NCI-H774 (cell line): ENCODE measurements at places on chromosomes 13 and 19.

- no peak for DNase-seq
These were observed 20.5 kb upstream of the SLC15A1 start for GRCh38 chr13:98772794-98773452.

- DNase-seq: no peak
These were observed 55.2 kb upstream of the GPR183 start for GRCh38 chr13:99362362-99362761.

DNA sequence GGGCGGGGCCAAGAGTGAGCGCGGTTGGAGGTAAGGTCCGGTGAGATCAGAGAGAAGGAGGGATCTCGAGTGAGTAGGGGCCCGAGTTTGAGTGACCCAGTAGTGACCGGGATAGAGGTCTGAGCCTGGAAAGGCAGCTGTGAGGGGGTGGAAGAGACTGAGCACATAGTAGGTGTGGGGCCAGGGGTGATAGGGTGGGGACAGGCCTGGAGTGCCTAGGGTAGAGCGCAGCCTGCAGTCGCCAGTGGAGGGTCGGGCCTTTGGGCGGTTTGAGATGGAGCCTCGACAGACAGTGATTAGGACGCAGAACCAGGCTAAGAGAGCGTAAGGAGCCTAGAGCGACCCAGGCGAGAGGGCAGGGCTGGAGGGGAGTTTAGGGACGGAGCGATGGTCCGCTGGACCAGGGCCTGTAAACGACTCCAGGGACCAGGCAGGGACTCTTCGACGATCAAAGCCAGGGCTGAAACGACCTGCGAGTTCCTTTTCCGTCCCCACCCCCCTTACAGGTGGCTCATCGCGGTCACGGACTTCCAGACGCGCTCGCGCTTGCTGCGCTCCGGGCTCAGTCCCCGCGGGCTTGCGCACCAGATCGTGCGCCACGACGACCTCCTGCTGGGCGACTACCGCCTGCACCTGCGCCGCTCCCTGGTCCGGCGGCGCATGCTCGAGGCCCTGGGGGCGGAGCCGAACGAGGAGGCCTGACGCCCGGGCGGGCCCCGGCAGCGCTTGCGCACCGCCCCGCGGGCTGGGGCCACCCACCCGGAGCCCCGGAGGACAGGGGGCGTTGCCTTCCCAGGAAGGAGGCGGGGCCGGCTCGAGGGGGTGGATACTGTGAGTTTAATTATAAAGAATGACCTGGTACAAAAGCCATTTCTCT is 9.4 kb downstream of the C19orf81 start:
- no peak for DNase-seq

GRCh38 chr13:21316376-21316775 is 139.9 kb downstream of the MRPL57 start:
- no peak for DNase-seq

DNA sequence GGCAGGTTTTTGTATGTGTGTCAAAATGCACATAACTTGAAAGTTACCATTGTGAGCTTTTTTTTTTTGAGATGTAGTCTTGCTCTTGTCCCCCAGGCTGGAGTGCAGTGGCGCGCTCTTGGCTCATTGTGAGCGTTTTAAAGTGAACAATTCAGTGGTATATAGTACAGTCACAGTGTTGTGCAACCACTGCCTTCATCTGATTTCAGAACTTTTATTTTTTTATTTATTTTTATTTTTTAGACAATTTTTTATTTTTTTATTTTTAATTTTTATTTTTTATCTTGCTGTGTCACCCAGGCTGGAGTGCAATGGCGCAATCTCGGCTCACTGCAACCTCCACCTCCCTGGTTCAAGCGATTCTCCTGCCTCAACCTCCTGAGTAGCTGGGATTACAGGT is 15.0 kb downstream of the SLC25A42 start:
- no peak for DNase-seq

DNA sequence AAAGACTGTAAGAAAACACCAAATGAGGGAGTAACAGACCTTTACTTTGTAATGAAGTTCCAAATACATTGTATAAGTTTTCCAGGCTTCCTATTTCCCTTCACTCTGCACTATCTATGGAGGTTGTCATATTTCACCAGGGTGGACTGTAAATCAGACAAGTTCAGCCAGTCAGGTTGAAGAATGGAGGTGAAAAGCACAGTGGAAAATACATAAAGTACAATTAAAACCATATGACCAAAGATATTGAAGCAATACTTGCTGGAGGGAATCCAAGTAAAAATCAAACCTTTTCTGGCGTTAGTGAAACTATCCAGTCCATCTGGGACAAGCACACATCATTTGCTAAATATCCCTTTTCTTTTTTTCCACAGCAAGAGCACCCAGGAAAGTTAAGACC is 3.2 kb downstream of the LHFPL6 start:
- DNase-seq: no peak
